ENCODE measurements at places on chromosomes 3 and 15.
A peak's percentile ranks its signal among the peaks of the same experiment; 100 is the strongest.

- no peak for DNase-seq
Measured at GRCh38 chr3:163347944-163348343, 1730.4 kb downstream of the SI start.

- peak; percentile 13 for DNase-seq
Measured at GRCh38 chr3:84893211-84893610, 65.6 kb upstream of the CADM2 start.

GRCh38 chr15:66982816-66983215 lies 82.6 kb upstream of the SMAD3 start:
- no peak for DNase-seq

DNA sequence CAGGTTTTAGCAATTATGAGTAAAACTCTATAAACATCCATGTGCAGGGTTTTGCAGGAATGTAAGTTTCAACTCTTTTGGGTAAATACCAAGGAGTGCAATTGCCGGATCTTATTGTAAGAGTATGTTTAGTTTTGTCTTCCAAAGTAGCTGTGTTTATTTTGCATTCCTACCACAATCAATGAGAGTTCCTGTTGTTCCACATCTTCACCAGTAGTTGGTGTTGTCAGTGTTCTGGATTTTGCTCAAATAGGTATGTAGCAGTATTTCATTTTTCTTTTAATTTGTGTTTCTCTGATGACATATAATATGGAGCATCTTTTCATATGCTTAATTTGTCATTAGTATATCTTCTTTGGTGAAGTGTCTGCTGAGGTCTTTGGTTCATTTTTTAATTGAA lies 185.1 kb upstream of the GALNT15 start:
- DNase-seq: no peak

Measured in NCI-H2171 treated with DMSO at 0.1 percent for 48 hours (cell line).